ENCODE measurements at places on chromosomes 11 and 22.
A peak's percentile ranks its signal among the peaks of the same experiment; 100 is the strongest.

DNA sequence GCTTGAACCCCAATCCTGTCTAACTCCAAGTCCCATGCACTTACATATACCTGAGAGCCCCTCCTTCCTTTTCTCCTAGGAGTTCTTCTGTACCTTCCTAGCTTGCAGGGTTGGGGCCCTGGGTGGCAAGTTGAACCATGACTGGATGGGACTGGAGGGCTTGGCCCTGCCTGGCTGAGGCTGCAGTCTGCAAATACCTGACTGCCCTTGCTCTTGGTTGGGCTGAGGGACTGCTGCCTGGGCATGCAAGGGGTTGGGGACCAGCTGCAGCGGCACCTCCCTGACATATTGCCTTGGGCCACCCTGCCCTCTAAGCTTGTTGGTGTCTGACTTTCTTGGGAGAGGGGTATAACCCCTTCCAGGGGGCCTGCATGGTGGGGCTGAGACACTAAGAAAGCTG, 9.8 kb upstream of the SLC39A13 start:
- no peak for DNase-seq

DNA sequence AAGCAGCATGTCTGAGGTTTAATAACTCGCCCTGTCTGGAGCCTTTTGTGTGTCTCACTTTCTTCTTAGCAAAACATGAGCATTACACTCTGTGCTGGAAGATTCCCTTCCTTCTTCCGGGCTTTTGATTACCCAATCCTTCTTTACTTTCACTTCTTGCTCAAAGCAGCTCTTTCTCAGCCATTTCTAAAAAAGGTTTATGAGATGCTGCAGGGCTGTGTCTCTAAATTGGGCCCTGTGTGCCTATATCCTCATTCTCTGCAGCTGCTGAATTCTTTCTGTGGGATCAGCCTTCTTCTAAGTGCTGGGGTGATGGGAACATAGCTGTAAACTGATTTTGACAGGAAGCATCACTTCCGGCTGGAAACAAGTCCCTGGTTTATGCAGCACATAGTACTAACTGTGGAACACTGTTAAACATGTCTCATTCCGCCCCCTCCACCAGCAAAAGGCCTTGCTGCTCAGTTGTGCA, 71.8 kb downstream of the PIWIL4 start:
- DNase-seq, result no peak

DNA sequence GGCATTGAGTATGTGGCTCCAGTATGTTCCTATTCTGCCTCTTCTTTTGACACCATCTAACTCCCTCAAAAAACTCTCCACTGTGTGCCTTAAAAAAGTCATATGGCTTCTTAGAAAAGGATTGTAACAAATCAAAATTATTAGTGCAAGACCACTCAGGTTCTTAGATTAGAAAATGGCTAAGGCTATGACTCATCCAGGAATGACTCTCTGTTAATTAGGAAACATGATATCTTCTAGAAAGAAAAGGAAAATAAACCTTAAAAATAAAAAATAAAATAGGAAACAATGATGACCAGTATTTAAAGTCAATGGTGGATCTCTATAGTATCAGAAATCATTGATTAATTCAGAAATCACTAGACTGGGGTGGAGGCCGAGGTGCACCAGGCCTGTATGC, 21.7 kb downstream of the SLC25A17 start:
- no peak for DNase-seq

DNA sequence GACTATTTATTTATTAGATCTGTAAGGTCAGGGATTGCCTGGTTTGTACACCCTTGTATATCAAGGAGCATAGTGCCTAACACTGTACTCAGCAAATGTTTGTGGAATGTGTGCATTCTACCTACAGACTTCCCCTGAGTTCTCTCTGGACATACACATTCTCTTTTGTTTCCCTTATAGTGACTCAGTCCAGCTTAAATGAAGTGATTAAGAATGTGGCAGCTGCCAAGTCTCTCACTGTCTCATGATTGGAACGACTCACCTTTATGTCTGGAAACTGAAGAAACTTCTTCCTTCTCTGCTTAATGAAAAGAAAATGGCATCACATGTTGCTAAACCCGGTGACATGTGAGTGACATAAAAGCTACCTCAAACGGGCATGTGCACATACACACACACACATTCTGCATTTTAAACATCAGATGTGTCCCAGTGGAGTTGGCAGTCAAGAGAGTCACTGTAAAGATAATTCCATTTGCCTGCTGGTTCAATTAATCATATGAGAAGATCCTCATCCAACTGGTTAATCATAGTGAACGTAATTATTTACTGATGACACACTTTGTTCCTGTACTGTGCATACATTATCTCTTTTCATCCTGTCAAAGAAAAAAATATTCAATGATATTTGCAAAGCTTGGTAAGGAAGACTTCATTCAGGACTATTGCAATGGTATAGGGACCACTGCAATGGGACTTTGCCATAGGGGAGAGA, 42.8 kb downstream of the GLYAT start:
- DNase-seq, result no peak

DNA sequence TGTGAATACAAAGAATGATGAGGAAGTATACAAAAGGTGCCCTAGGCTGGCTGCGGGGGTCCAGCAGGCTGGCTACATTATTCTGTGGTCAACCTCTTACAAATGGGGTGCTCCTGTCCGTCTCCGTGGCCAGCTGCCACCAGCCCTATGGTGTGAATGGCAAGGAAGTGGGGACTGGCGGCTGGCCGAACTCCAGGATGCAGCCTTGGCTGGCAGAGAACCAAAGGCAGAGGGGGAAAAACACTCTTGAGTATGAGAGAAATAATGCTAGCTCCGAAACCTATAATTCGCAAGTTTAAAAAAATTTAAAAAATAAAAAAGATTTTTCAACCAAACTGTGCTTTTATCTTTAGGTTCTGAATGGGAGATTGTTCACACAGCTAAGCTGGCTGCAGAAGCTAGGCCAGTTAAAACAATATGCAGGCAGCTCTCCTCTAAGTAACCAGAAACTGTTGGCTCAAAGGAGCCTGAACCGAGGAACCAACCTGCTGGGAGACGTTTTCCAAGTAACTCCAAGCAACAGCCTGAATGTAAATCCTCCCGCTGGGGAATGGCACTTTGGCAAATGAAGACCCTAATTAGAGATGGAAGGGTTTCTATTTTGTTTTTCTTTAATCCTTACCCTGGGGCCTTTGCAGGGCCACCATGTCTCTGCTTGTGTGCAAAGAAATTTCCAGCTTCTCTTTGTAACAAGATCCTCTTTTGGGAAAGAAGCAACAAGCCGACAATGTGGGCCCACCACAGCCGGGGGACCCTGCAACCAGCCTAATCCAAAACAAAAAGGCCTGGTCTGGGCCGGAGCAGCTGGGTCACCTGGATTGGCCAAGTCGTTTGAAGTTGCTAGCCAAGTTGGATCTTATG, 50.2 kb downstream of the C22orf31 start:
- no peak for DNase-seq

DNA sequence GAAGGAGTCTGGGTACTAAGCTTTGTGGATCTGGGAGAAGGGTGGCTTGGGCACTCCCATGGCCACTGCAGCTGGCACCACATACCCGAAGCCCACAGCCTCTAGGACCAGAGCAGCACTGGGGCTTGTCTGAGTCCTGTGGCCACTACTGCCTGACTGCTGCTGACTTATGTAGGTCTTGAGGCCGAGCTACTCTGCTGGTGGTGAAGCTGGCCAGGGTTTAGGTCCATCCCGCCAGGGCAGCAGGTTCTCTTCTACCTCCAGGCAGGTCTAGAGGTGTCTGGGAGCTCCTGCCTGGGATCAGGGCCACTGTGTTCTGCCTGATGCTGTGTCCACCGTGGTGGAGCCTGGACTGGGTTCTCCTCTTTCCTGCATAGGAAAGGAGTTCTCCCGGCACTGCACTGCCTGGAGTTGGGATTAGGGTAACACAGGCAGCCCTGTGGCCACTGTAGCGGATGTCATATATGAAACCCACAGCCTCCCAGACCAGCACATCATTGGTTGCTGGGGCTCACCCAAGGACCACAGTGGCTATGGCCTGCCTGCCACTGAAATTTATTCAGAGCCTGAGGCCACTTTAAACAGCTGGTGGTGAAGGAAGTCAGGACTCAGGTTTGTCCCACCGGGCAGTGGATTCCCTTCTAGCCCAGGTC, 109.8 kb upstream of the SERPIND1 start:
- DNase-seq, result no peak

DNA sequence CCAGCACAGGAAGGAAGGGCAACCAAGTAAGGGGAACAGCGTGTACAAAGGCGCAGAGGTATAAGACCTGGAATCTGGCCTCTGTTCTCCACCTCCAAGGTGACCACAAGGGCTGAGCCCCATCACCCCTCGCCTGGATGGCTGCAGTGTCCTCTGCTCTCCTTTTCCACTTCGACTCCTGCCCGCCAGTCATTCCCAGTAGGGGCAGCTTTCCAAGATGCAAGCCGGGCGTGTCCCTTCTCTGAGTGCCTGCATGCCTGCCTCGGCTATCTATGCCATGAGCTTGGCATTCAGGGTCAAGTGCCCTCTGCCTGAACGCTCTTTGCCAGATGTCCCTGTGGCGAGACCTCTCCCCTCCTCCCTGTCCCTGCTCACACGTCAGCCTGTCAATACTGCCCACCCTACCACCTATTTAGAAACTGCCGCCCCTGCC, 17.0 kb downstream of the FADS3 start:
- no peak for DNase-seq

GRCh38 chr11:44404736-44405395, 94.9 kb upstream of the ALX4 start:
- DNase-seq, result no peak

DNA sequence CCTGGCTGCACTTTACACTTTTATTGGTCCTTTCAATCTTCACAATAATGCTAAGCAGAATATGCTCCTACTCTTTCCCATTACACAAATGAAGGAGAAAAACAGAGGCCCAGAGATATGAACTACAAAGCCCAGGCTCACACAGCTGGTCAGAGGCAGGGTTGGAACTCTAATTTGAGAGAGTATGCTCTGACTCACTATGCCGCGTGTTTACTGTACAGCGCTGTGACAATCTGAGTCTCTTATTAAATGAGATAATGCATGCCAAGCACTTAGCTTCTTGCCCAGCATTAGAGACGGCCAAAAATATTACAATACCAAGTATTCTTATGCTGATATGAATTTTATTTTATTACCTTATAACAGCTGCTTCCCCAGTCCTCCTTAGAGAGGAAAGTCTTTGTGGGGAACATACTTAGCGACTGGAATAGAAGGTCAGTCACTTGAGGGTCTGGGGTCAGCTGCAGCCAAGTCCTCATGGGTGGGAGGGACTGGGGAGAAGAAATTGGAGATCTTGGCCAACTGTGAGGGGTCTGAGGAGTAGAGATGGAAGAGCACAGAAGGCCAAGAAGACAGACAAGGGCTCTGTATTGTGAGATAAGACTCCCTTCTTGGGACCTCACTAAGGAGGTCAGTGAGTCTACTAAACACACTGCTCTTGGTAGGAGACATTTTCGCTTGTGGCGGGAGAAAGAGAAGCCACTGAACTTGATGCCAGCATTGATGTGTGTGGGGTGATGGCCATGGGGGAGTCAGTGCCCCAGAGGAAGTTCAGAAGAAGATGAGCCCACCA, 150.8 kb upstream of the TIMP3 start:
- DNase-seq, result no peak

DNA sequence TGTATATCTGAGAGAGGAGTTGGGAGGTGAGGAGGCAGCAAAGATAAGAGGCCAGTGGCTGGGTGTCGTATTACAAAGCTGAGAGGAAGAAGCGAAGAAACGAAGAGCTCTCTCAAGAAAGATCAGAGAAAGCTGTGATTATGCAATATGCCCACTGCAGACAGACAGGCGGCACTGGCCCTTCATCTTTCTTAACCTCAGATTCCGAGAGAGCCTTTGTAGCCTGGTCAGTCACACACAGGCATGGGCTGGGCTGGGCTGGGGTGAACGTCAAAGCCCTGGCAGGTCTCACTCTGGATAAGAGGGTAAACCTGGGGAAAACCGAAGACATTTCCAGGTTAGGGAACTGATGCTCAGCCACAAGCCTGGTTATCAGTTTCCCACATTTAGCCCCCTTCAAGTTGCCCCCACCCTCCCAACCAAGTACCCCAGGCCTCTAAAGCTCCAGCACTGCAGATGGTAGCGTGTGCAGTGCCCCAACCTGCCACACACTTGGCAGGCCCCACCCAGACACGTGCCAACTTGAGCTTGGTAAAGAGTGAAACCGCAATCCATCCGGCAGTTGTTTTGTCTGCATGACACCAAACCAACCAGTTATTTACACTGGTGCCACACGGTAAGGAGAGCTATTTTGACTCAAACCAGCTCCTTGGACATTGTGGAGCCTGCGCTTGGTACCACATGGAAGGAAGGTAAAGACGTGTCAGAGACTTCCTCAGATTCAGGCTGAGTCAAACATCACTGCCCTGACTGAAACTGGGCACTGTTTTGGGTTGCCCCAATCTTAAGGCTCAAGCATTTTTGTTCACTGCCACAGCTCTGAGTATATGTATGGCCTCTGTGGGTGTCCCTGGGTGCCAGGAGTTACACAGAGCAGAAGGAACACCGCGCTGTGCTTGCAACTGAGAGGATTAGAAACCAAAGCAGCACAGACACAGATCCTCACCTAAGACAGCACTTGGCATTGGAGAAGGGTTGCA, 135.9 kb downstream of the FDX1 start:
- DNase-seq, result no peak

- DNase-seq, result no peak
These were observed 29.4 kb downstream of the FLRT1 start for GRCh38 chr11:64065141-64065465.

DNA sequence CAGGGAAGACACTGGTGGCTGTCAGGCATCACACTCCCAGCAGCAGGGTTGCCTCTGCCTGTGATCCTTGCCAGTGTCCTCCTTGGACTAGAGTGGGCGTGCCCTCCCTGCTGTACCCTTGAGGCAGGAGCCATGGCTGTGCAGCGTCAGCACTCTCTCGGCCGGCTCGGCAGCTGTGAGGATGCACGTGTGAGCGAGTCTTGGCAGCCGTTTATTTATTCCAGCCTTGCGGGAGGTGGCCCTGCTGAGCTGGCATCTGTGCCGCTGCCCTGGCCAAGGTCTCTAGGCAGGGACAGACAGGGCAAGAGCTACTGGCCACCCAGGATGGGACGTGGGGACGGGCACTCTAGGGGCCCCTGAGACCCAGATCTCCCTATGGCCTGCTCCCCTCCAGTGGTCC, 33.9 kb downstream of the TSPAN4 start:
- DNase-seq, result no peak

GRCh38 chr22:32378707-32379272, 21.1 kb downstream of the RFPL3 start:
- DNase-seq, result no peak

DNA sequence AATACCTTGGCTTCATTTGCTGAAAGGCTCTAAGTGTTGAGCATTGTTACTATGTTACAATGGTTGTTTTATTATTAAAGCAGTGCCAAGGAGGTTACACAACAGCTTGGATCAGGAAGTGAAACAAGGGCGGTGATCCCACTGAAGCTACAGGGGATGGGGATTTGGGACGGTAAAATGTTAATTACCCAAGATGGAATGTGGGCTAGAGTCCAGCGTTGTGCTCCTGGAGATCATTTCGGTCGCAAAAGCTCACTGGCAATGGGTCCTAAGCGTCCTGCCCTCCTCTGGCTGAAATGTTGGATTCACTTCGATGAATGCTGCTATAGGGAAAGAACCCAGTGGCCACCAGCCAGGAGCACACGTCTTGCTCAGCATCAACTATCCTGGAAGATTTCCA, 48.3 kb downstream of the FAM83F start:
- no peak for DNase-seq

GRCh38 chr22:44091021-44091721, 67.1 kb downstream of the PARVB start:
- DNase-seq, result peak; percentile 17

- DNase-seq, result no peak
These were observed 40.4 kb upstream of the IGLL5 start for GRCh38 chr22:22847241-22847640.

GRCh38 chr11:27902981-27903624, 202.8 kb upstream of the BDNF start:
- no peak for DNase-seq
